Bronchial epithelial cell (primary cell): ENCODE measurements at places on chromosomes 11 and 22.

- DNase-seq, result peak; percentile 18
These were observed 47.5 kb upstream of the C11orf87 start for GRCh38 chr11:109374441-109374840.

DNA sequence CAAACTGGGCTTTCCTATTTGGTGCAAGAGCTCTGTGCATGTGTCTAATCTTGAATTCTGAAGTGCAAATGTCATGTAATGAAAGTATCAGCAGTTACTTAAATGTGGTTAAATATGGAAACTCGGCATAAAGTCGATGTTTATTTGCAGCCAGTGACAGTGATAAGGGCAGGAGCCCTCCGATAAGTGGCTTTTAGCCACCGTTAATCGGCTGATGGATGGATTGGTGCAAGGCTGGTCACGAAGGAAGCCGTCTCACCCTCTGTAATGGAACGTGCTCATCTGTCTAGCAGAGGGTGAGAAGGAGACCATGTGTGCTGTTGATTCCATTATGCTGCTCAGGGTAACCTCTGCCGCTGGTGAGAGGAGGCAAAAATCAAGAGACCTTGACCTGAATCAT, 121.8 kb upstream of the PAX6 start:
- no peak for DNase-seq

- DNase-seq, result no peak
These were observed 324.7 kb downstream of the ETS1 start for GRCh38 chr11:128262463-128263345.

DNA sequence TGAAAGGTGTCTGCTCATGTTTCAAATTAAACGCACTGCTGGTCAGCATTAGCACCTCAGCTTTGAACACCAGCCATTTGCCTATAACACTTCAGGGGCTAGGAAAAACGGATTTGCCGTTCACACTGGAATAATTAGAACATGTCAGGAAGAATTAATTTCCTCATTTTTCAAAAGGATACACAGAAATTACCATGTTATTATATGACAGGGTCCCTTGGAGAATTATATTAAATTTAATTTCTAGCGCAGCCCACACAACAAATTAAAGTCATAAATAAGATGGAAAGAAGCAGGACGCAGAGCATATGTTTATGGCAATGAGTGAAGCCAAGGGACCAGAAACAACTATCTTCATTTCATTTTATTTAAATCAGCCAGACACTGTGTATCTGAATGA, 83.8 kb upstream of the SOX6 start:
- DNase-seq, result no peak

GRCh38 chr11:12005061-12005460, 3.4 kb downstream of the DKK3 start:
- DNase-seq, result no peak

DNA sequence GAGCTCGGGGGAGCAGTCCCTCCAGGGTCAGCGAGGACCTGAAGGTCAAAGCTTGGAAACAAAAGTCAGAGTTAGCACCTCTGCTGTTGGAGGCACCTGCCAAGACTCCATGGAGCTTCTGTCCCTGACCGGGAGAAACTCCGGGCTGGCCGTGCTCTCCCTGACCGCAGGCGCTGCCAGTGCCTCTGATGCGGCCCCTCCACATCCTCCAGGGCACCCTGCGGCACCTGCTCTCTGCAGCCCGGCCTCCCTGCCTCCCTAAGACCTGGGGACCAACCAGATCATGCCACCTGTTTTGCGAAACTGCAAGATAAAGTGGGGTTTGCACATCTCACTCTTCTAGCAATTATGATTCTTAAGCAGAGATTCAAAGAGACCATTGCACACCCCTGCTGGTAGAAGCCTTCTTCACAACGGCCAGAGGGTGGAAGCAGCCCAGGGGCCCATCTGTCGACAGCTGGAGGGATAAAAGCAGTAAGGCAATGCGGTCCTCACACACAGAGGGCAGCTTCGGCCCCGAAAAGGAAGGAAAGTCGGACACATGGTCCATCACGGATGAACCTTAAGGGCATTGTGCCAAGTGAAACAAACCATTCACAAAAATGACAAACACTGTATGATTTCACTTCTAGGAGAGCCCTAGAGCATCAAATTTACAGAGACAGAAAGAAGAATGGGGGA, 477.1 kb downstream of the BRD1 start:
- DNase-seq, result no peak

GRCh38 chr11:59206635-59207034, 6.1 kb downstream of the MPEG1 start:
- DNase-seq, result peak; percentile 38

DNA sequence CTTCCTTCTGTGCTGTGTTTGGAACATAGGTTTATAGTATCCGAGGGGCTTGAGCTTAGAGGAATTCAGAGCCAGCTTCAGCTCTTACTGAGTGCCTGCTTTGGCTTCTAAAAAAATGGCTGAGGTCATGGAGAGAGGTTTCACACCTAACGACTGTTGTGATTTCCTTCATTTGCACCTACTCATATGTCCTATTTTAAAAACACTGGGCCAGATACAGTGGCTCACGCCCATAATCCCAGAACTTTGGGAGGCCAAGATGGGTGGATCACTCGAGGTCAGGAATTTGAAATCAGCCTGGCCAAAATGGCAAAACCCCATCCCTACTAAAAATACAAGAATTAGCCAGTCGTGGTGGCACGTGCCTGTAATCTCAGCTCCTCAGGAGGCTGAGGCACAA, 38.3 kb upstream of the SYT13 start:
- no peak for DNase-seq

DNA sequence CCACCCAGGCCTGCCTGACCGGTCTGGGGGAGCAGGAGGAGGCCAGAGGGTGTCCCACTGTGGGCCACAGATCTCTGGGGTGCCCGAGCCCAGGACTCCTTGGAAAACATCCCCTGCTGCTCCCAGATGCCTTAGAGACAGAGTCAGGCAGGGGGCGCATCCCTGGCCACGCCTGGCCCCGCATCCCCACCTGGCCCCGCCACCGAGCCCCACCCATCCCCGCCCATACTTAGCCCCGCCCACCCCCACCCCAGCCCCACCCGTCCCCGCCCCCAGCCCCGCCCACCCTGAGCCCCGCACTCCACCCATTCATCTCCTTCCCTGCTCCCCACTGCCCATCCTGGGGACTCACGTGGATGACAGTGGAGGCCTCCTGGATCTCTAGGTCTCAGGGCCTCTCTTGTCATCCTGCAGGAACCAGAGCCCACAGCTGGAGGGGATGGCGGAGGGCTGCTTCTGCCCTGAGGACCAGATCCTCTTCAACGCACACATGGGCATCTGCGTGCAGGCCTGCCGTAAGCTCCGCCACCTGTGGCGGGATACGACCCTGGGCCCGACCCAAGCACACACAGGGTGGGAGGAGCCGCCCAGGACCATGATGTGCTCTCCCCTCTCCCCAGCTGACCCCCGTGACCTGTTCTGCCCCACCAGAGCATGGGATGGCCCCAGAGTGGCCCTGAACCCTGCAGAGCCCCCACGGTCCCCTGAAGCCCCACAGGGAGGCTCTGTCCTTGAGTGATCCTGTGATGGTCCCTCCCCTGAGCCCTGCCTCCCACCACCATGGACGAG, 33.6 kb downstream of the MUC5B start:
- no peak for DNase-seq

GRCh38 chr22:43277091-43277490, 66.1 kb downstream of the SCUBE1 start:
- DNase-seq, result no peak
